ENCODE measurements at places on chromosomes 6 and 20.

- DNase-seq: no peak
Measured at GRCh38 chr6:162181111-162181510, 546.5 kb downstream of the PRKN start.

- peak; percentile 51 for DNase-seq
Measured at GRCh38 chr6:139028658-139029469, at the start of gene ABRACL. TSS of gene ABRACL (plus strand) at chr6:139028745. CDS start at chr6:139034161, 5,416 bp downstream.

- no peak for DNase-seq
Measured at GRCh38 chr20:32918296-32918695, 59.6 kb downstream of the EFCAB8 start.

DNA sequence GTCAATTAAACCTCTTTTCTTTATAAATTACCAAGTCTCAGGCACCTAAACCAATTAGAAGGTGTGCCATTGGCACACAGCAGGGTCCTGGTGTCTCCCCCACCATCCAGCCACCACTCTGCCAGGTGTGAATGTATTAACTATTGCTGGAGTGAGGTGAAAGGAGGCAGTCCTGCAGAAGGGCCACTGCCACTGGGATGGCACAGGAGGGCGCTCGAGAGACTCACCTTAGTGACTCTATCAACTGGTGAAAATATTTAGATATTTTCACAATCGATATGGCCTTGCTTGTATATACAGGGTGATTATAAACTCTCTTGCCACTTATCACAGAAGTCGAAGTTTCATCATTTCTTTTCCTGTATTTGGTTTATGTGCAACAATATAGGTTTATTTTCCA, 145.6 kb upstream of the ESR1 start:
- peak; percentile 16 for DNase-seq

GRCh38 chr6:18400831-18401446, 13.8 kb downstream of the RNF144B start:
- peak; percentile 44 for DNase-seq

- DNase-seq: no peak
Measured at GRCh38 chr6:98836962-98837944, 2.9 kb downstream of the POU3F2 start.

- no peak for DNase-seq
Measured at GRCh38 chr20:36684747-36685146, 38.8 kb upstream of the SLA2 start.

- no peak for DNase-seq
Measured at GRCh38 chr6:156970595-156971112, 193.5 kb downstream of the ARID1B start.

DNA sequence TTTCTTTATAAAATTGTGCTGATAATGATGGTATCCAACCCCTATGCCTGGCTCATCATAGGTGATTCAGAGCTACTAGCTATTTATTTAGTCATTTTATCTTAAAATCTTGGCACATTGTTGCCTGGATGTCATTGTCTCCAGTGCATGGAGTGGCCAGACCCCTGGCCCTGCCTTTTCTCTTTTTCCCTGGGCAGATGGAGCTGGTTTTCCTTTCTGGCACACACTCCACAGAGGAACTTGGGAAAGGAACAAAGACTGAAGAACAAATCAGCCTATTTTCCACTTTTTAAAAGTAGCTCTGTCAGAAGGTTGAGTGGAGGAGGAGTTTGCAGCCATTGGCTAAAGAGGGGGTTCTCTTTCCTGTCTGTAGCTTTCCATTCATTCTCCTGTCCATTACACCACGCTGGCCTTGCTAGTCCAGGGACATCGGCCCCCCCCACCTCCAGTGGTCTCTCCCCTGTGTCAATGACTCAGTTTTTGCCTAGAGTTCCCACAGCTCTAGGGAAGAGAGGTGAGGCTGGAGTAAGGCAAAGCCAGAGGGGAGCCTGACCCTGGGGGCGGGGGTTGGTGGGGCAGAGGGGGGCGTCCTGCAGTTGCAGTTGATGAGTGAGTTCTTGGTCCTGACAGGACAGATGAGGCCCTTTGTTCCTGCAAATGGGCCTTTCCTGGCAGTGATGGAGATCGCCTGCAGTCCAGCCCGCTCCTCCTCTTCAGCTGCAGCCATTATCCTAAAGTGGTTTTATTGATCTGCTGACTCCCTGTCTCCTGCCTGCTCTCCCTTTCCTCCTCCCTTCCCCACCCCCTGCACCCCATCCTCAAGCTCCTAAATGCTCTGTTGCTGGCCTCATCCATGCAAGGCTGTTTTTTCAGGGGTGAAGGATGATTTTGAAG, 774.5 kb downstream of the DHX35 start:
- DNase-seq: no peak

DNA sequence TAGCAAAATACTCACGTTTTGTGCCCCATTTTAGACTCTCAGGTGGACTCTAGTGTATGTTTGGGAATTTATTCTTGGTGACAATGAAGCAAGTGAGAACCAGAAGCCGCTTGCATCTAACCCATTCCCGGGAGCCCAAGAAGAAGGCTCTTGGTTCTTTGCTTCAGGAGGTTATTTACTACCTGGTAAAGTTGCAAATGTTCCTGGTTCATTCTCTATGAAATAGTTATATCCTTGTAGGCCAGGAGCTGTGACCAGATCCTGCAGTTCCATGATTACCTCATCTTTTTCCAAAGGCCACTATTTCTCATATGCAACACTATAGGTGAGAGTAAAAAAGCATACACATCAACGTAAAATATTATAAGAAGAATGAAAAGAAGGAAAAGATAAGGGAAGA, 60.9 kb upstream of the FABP7 start:
- no peak for DNase-seq

GRCh38 chr6:127816643-127817042, 84.2 kb downstream of the THEMIS start:
- no peak for DNase-seq

DNA sequence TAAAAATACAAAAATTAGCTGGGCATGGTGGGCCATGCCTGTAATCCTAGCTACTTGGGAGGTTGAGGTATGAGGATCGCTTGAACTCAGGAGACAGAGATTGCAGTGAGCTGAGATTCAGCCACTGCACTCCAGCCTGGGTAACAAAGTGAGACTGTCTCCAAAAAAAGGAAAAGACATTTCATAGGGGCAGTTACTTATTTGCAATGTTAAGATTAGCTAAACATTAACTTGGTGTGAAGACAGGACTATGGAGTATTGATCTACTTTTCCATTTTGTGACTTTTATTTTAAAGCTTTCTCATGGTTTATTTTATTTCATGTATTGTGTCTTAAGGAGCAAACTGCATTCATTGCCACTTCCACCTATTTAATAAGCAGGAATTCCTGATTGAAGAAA, 153.0 kb downstream of the UTRN start:
- no peak for DNase-seq

- no peak for DNase-seq
Measured at GRCh38 chr6:5081955-5082354, 3.2 kb upstream of the PPP1R3G start.

GRCh38 chr6:78559056-78559455, 308.3 kb upstream of the IRAK1BP1 start:
- DNase-seq: no peak

GRCh38 chr6:21915707-21916260, 322.2 kb downstream of the SOX4 start:
- DNase-seq: peak; percentile 26

DNA sequence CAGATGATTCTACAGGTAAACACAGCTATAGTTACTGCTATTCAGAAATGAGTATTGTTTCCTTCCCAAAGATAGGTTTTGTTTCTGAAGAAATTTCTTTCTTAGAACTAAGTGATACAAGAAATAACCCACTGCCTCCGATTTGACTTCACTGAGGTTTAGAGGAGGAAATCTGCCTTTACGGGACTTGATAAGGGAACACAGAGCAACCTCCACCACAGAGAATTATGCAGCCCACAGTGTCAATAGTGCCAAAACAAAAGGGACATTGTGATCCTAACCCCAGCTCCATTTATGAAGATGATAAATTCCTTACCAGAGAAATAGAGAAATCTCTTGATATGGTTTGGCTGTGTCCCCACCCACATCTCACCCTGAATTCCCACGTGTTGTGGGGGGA, 164.6 kb downstream of the ZNF217 start:
- DNase-seq: no peak

- peak; percentile 58 for DNase-seq
Measured at GRCh38 chr6:81696524-81696923, 56.0 kb downstream of the TENT5A start.

- DNase-seq: no peak
Measured at GRCh38 chr6:2190661-2191389, 54.6 kb downstream of the GMDS start.

DNA sequence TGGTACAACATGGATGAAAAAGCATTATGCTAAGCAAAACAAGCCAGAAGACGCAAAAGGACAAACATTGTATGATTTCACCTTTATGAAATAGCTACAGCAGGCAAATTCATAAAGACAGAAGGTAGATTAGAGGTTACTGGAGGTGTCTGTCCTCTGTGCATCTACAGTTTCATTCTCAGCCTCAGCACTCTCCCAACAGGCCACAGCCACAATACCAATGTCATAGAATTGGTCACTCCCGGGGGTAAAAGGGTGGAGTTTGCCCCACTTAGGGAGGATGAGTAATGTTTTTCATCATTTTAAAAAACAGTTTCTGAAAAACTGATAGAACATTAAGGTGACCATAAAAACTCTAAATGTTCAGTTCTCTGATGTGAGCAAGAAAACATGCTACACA, 17.2 kb upstream of the TMX4 start:
- no peak for DNase-seq

DNA sequence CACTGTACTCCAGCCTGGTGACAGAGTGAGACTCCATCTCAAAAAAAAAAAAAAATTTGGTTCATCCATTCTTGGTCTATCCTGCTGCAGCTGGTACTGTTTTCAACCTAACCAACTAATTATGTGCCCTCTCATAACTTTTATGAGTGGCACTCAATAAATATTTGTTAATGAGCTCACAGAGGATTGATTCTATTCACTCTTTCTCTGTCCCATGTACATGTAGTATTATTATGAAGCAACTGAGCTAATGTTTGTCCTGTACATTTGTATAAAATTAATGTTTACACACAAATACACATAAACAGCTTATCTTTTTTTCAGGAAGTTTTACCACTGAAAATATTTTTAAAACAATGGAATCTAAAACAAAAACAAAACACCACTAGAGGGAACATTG, 10.1 kb downstream of the RIPOR2 start:
- no peak for DNase-seq

GRCh38 chr20:38543014-38543906, 37.7 kb upstream of the ADIG start:
- DNase-seq: no peak

DNA sequence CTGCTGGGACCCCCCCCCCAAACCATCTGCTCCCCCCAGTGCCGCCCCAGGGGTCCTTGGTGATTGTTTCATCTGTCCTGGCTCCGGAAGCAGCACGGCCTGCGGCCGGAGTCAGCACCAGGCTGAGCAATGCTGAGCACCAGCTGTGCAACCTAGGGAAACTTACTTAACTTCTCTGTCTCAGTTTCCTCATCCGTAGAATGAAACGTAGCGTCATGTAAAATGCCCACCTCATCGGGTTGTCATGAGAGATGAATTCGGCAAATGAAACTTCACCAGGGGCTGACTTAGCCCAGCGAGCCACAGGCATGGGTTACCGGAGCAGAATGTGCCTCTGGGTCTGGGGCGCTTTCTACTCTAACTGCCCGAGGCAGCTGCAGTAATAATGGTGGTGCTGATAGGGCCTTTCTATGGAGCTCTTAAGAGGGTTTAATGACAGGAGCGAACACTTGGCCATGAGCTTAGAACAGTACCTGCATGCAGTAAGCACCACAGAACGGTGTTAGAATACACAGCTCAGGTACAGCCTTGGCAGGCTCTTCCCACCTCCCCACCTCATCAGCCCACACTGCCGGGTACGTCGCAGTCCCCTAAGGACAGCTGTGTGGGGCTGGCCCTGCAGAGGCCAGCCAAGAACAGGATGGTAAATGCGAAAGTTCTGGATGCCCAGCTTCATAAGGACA, 1.7 kb downstream of the THBS2 start:
- no peak for DNase-seq

GRCh38 chr20:46626758-46627157, 24.5 kb downstream of the SLC13A3 start:
- no peak for DNase-seq

GRCh38 chr6:97456070-97456469, 173.1 kb upstream of the MMS22L start:
- peak; percentile 1 for DNase-seq

DNA sequence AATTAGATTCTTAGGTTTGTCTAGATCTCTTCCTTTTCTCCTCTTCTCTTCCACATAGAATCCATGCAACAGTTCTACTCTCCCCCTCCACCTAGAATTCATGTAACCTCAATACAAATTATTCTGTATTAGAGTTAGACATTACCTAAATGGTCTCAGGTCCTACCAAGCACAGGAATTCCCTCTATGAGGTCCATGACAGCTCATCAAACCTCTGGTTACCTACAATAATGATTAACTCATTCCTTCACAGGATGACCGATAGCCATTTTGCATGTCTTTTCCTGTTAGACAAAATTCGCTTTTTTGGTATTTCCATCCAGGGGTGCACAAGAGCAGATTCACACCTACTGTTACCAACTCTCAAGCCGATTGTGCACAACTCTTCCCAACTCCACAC, 27.4 kb upstream of the BMP2 start:
- DNase-seq: no peak

DNA sequence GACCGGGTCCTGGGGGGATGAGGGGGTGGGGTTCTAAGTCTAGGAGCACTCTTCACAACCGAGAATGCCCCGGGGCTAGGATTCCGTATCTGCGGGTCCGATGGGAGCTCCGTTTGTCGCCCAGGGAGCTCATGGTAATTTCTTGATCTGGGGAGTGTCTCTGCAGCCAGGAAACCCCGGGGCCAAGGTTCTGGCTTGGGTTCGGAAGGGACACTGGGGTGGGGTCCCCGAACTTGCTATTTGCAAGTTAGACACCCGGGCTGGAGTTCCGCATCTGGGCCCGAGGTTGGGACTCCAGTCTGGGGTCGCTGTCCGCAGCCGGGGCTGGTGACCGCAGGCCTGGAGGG, 397 bp downstream of the PEDS1 start:
- DNase-seq: no peak

DNA sequence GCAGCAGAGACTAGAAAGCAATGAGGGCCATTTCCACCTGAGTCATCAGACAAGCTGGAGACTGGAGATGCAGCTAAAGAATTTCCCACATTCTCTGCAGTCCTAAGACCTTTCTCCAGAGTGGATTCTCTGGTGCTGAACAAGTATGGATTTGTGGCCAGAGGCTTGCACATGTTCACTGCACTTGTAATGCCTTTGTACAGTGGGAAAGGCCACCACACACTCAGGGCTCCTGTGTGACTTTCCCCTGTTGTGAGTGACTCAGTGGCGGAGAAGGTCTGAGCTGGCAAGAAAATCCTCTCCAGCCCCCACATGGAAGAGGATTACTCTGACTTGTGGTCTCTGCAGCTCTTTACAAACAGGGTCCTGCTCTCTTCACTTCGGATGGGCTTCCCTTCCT, 192.3 kb downstream of the C6orf118 start:
- no peak for DNase-seq

DNA sequence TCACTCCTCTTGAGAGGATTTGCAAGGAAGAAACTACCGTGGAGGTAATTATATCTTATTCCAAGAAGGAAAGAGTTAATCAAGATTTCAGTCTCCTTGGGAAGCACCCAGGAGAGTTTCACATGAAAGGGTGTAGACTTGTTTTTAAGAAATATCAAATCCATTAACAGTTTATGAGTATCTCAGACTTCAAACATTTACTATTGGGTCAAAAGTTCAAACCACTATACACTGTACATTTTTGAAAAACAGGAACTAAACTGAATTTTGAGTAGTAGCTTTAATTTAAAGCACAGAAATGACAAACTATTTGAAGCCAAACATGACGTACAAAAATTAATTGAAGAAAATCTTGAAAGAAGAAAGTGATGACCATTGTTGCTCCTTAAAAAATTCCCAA, 164.0 kb downstream of the FOXC1 start:
- no peak for DNase-seq

Measured in choroid plexus epithelial cell (primary cell).